Globus pallidus (tissue), 1 donor: ENCODE measurements at places on chromosomes 2 and 18.

DNA sequence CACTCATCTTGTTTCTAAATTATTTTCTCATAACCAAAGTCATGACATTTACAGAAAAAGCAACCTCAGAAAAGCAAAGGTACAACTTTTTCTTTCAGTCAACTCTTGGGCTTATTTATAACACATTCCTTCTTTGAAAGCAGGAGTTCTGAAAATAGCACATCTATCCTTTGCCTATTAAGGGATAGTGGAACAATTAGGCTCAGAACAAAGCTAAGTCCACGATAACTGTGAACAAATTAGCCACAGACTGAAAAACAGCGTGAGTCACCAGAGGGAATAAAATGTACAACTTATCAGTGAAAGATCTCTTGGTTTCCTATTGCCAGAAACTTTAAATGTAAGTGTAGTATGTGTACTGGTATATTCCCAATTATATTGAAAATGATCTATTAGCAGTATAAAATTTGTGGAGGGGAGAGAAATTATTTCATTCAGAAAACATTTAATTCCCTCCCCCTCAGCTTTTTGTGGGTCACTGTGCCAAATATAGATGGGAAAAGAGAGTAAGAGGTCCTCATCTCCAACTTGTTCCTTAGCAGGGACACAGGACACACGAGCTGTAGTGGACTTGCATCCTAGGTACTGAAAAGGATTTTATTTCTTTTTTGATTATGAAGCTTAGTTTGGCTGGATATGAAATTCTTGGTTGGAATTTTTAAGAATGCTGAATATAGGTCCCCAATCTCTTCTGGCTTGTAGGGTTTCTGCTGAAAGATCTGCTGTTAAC is 15.4 kb upstream of the MATN3 start:
- DNase-seq, result no peak

- no peak for DNase-seq
These were observed 27.9 kb upstream of the CXCR2 start for GRCh38 chr2:218097975-218098374.

GRCh38 chr2:30963184-30963583 is 155.9 kb upstream of the CAPN13 start:
- DNase-seq, result no peak

DNA sequence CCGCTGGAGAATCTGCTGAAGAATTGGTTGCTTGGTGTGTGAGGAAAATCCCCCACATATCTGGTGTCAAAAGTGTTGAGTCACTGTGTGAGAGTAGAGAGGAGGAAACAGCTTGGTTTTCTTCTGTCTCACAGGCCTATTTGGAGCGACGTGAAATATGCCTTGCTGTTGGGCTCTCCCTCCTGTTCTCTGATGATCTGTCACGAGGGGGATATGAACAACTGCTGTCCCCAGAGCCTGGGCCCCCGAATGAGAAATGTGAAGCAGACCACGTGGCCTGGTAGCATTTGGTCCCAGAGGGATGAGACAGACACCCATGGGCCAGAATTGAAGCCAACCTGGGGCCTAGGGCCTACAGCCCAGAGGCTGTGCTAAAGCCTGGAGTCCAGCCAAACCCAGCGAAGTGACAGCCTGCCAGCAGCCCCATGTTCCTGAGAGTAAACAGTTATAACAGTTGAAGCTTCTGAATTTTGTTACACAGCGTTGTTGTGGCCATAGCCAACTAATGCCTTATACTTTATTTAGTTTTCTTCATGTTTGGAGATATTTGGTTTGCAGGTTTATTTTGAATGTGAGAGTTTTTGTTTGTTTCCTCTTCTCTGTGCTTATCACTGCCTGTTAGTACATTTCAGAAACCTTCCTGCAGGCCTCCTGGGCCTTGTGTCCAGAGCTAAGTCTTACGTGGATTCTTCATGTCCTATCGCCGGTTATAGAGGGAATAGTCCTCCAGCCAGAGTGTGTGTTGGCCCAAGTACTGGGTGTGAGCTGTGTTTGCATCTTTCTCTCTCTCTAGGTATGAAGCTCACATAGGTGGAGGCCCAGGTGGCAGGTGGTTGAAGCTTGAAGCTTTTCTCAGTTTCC is 18.7 kb upstream of the COLEC12 start:
- peak; percentile 53 for DNase-seq

GRCh38 chr18:45336448-45336847 is 278.8 kb upstream of the SLC14A2 start:
- no peak for DNase-seq

- DNase-seq, result peak; percentile 23
These were observed 8.7 kb upstream of the KIAA2012 start for GRCh38 chr2:202064171-202064880.

DNA sequence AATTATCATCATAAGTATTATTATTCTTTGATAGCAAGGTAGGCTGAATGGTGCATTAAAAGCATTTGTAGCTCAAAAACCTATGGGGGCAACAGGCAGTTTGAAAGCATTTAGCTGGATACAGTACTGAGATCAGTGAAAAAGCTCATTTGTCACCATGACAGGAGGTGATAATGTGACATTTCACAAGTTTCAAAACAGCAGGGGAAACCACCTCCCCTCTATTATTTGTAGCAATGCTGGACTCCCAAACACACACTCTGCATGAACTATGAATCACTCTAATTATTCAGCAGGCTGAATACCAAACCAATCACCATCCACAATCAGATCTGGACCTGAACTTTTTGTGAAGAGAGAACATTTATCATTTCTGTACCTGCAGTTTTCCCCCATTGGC is 63.4 kb downstream of the MYO5B start:
- no peak for DNase-seq

DNA sequence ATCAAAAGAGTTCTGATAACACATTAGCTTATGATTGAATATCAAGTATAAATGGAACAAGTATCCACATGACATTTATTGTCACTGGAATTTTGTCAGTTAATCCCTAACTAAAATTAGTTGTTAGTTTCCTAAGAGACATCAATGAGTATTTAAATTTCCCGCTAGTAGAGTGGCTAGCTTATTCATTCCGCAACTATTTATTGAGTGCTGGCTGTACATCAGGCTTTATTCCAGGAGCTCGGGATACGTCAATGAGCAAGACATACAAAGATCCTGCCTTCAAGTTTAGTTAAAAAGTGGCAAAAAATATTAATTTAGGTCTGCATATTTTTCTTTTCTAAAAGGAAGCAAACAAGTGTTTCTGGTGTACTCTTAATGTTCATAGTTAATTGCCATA is 59.3 kb downstream of the PRKRA start:
- no peak for DNase-seq

GRCh38 chr2:165196411-165196810 is 7.4 kb downstream of the SCN3A start:
- DNase-seq, result no peak

DNA sequence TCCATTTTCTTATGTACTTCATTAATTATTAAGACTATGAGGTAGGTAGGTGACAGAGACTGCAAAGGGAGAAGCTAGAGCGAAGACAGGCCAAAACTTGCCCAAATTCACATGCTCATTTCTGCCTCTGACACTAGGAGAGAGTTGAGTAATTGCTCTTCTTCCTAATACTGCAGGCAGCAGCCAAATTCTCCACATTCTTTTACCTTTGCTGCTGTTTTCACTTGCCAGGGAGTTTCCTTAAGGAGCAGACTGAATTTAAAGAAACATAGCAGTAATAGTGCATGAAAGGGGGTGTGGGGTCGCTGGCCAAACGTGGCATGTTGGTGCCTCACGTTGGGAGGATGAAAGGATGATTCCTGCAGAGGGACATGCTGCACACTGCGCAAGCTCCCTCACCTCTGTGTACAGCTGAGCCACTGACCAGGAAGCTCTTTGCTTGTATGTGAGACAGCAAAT is 12.3 kb downstream of the CRIM1 start:
- no peak for DNase-seq

DNA sequence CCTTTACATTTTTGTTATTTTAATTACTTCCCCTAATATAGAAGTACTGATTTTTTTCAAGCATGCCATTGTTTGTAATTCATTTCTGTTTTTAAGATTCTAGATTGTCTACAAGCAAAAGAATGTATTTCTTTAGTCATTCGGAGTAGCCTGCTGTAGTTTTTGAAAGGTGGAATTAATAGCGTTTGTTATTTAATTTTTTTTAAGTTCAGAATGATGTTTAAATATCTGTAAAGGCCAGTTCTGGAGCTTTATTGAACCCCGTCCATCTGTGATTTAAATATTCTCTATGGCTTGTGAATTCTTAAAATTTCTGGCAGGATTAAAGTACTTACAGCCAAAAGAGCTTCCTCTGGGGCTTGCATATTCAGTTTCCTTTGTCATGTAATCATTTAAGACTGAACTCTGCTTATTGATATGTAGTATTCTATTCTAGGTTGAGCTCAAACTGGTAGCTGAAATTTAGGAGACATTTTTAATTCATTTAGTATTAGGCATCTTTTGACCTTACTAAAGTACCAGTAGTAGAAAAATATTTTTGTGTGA is 5.2 kb downstream of the TGIF1 start:
- DNase-seq, result no peak

GRCh38 chr2:3768960-3769765 is 65.8 kb downstream of the DCDC2C start:
- no peak for DNase-seq

GRCh38 chr18:35619464-35619863 is 37.9 kb downstream of the GALNT1 start:
- DNase-seq, result peak; percentile 93

DNA sequence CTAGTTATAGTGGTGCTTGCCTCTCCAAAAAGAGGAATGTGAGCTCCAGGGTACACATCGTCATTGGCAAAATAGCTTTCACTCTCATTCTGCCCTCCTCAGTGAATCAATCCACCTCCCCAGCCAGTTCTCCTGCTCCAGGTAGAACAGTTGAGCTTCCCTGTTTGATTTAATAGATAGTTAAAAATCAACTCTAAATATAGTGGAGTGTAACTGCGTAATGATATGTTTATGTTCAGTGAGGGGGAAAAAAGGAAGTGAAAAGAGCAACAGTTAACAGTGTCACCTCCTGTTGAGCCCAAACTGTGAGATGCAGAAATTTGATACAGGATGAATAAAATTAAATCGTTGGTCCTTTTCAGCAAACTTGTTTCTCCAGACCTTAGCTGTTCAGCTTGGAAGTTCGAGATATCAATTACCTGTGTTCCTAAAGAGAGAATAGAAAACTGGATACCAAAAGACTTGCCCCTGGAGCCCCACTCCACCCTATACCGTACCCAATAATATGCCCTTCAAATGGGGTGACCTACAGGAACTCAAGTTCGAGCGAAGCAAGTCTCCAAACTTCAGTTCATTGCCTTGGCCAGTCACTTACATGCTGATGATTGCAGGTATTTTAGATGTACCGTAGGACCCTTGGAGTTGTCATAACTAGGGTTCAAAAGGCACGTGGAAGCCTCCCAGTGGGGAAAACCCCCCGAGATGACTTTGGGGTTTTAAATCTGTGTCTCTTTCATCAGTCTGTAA is 708.4 kb downstream of the RNF144A start:
- no peak for DNase-seq

DNA sequence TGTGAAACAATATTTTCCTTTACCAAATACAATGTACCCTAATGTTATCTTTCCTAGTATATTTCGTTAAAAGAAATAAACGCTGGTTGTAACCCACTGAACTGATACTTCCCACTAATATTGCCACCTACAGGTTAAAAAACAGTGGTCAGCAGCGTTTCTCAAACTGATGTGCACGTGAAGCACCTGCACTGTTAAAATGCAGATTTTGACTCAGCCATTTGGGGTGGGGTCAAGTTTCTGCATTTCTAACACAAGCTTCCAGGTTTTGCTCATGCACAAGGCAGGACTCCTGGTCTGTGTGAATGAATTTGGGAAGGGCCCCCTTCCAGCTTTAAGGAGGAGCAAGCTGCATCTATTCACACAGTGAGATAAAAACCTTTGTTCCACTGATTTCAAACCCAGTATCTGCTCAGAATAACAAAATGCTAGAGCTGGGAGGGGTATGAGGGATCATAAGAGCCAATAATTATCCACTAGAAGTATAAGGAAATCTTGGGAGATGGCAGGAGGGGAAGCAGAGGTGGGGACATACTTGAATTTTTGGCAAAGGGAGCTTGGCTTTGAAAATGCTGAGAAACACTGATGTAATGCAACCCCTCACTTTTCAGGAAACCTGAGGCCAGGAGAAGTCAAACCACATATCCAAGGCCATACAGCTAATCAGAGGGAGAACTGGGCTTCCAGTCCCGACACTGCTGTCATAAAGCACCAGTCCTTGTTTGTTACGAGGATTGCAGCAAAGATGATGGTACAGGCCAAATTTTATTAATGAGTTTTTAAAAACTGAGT is 116.2 kb downstream of the RBMS1 start:
- DNase-seq, result no peak

- no peak for DNase-seq
These were observed 1228.1 kb upstream of the GYPC start for GRCh38 chr2:125427721-125428315.

DNA sequence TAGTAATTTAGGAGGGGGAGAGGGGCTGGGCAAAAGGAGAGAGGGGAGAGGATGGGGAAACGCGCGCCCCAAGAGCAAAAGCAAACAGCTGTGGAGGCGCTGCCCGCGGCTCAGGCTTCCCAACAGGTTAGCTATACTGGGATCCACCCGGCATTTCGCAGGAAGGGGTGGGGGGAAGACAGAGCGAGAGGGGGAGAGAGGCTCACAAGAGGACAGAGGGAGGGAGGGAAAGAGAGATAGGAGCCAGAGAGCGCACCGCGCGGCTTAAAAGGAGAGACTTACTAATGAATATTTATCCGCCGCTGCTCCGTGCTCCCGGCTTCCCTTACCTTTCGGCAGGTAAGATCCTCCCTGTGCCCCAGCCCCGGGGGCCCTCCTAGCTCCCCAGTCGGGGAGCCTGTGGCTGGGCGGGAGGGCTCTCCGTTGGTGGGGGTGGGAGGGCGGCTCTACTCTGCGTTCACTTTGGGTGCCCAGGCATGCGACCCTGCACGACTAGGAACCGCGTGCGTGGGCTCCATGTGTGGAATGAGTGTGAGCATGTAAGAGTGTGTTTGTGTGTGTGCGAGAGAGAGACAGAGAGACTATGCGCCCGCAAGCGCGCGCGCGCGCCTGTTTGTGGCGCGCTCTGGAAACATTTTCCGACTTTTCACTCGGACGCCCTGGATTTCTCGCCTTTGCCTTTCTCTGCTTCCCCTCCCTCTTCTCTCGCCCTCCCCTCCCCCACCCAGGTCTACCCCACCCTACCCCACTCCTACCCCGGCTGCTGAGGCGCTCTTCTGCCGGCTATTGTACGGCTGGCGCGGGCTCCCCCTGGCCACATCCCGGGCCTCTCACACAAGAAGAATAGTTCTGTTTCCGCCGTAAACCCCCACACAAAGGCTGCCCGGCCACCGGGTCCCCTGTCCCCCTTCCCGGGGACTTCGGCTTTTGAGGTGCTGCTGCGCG is 7.2 kb upstream of the SIX3 start:
- no peak for DNase-seq

DNA sequence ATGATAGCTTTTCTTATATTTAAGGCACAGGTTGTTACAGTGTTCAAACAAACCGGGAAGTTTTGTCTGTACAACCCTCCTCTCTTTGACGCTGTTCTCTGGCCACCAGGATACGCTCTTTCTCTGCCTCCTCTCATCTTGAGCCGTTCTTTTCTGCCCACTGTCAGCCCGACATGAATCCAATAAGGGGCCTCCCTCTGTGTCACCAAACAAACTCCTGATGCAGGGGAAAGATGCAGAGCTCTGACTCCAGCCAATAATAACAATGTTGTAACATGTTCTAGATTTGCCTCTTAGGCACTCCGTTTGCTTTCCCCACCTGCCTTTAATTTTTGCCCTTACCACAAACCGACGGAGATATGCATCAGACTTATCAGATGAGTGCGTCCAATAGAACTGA is 449.3 kb downstream of the SLC4A3 start:
- no peak for DNase-seq

GRCh38 chr2:26067186-26067974 is 33.5 kb downstream of the RAB10 start:
- no peak for DNase-seq

GRCh38 chr2:142029974-142030373 is 100.8 kb downstream of the LRP1B start:
- no peak for DNase-seq
